ENCODE measurements at places on chromosomes 6 and 20.

DNA sequence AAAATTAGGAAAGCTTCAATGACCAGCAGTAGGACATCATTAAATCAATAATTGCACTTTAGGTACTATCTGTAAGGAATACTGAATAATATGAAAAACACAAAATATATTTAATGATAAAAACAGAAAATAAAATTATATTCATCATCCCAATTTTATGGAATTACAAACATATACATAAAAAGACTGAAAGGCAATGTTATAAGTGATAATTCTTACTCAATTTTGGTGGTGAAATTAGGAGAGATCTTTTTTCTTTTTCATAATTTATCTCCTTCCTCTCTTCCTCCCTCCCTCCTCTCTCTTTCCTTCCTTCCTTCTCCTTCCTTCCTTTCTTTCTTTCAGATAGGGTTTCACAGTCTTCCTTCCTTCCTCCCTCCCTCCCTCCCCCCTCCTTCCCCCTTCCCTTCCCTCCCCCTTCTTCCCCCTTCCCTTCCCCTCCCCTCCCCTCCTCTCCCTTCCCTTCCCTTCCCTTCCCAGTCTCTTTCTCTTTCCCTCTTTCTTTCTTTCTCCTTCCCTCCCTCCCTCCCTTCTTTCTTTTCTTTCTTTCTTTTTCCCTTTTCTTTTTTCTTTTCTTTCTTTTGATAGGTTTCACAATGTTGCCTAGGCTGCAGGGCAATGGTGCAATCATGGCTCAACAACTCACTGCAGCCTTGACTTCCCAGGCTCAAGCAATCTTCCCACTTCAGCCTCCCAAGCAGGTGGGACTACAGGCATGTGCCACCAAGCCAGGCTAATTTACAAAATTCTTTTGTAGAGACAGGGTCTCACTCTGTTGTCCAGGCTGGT lies 36.8 kb downstream of the RSPH3 start:
- no peak for DNase-seq

GRCh38 chr6:154732538-154733182 lies 556 bp upstream of the SCAF8 start:
- DNase-seq, result no peak

DNA sequence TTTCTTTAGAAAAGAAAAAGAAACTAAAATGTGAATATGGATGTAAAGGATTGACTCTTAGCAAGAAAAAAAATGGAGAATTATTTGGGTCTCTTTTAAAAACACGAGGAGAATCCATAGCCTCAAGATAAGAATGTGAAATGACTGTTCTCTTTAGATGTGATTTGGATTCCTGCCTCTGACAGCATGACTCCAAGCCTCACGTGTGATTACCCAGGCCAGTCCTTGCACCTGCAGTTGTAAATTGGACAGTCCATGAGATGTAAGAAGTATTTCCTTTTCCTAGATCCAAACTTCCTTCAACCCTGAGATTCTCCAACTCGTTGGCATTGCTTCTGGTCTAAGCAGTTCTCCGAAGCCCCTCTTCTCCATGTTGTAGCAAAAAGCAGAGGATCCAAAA lies 31.9 kb downstream of the SLC2A12 start:
- no peak for DNase-seq

DNA sequence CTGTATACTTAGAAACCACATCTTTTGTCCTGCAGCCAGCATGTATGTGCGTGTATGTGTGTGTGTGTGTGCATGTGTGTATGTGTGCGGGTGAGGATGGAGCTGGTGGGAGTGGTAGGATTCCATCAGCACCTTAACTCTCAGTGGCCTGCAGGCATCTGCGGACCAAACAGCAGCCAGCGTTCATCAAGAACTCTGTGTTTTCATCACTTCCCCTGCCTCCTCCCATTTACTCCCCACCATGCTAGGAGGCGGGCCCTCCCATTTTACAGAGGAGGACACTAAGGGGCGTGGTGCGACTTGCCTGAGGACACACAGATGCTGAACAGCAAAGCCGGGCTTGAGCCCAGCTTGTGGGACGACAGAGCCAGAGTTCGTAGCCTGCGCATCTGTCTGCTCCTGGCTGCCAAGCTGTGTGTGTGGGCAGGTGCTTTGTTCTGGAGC lies 8.9 kb downstream of the VSTM2L start:
- DNase-seq, result no peak

DNA sequence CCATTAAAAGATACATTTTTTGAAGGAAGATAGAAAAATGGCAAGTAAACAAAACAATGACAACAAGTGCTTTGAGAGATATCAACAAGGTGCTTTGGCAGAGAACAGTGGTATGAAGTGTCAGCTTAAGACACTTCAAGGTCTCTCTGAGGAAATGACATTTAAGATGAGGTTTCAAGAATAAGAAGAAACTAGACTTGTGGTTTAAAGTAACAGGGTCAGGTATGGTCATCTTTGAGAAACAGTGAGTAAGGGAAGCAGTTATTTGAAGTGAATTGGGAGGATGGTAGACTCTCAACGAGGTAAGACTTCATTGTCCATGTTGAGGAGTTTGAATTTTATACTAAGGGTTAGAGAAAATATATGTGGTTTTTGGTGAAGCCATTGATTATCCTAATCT lies 77.8 kb downstream of the SYCP2L start:
- DNase-seq, result no peak

DNA sequence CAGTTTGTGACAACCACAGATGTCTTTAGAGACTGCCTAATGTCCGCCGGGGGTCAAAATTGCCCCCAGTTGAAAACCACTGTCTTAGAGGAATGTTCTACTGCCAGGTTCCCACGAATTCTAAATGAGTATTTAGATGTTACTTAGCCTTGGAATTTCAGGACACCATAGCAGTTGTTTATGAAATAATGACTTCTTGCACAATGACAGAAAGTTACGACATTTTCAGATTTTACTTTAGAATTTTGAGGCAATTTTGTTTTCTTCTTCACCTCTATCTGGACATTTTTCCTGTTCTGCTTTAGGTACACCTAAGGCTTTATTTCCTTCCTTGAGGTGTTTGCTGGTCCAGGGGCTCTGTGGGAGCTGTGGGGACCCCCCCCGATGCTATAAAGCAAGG lies 83.4 kb downstream of the CCDC170 start:
- DNase-seq, result no peak

DNA sequence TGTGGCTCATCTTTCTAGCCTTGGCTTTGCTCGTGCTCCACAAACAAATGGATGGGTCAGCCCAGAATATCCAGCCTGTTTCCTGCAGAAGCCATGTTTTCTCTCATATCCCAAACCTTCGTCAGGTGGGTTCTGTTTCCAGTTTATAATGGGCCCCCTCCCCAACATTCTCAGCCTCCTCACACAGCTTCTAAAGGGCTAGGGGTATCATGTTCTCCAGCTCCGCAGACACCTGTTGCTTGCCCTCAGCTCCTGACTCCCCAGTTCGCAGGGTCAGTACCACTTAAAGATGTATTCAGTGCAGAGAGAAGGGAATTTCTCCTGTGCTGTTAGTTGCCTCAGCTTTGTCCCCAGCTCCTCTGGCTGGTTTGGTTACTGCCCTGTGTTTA lies 447.3 kb upstream of the JARID2 start:
- no peak for DNase-seq

- no peak for DNase-seq
Observed at GRCh38 chr20:44035924-44036323, 121.3 kb downstream of the TOX2 start.

DNA sequence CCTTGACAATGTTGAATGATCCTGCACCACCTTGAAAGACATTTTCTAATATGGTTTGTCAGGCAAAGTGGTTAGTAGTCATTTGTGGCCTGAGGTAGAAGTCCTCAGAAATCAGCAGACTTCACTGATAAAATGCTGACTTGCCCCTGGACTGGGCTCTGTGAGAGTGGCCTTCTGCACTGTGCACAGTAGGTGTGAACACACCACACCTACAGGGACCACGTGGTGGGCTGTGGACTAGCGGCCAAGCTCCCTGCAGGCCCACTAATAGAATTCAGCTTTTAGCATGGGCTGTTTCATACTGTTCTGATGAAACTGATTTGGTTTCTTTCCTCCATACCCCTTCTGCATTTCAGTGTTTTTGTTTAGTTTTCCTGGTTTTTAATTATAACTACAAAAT lies 7.3 kb downstream of the BPHL start:
- no peak for DNase-seq

DNA sequence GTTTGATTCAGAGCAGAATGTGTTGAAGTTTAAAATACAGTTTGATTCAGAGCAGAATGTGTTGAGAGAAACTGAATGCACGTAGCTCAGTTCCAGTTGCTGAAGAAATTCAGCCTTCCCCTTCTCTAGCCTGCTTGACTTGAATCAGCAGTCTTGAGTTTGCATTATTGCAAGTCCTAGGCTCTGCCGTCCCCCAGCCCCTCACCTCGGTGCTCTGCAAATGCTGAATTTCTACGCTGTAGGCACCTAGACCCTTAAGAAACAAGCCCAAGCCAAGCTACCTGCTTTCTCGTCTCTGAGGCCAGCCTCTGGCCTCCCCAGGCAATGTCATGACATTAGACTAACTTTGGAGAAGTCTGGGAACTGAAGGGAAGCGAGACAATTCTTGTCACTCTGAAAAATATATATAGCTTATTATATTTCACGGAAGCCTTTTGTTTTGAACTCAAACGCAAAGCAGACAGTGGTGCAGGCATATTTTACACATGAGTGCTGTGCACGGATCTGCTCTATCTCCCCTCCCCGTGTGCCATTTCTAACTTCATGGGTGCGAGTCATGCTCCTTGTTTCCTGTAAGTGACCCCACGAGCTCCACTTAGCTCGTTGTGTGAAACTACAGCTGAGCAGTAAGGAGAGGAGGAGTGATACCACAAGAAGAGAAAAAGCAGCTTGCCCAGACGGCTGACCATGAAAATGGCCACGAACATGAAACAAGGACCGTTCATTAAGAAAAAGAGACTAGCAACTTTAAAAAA lies 71.4 kb upstream of the DUSP22 start:
- no peak for DNase-seq

DNA sequence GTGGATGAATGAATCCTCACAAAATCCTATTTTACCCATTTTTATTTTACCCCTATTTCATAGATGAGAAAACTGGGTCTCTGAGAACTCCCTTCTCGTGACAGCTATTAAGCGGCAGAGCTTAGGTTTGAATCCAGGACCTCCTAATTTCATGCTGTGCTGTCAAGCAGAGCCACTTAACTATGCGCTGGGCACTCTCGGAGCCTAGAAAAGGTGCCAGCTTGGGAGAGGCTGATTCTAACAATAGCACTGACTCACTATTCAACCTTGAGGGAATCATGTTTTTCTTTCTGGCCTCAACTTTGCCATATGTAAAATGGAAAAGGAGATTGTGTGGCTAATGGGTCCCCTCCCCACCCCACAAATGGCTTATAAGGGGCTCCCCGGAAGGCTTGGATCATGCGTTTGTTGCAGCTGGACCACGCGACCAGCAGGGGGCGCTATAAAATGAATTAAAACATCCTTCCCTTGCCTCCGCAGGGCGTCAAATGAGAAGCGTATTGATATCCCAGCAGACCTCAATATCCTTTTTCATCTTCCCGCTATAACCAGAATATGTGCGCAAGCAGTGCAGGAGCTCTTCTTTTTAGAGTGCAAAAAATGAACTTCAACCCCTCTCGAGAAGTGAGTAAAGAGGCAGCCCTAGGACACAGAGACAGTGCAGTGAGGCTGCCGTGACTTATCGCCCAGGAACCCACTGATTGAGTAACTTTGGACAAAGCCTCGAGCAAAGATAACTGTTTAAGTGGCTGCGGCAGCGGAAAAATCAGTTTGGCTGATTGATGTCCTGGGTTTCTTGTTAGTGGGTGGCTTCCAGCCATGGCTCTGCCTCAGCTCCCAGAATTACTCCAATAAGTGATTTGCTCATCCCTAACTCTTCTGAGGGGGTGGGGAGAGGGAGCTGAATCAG lies 12.8 kb upstream of the PDYN start:
- no peak for DNase-seq

DNA sequence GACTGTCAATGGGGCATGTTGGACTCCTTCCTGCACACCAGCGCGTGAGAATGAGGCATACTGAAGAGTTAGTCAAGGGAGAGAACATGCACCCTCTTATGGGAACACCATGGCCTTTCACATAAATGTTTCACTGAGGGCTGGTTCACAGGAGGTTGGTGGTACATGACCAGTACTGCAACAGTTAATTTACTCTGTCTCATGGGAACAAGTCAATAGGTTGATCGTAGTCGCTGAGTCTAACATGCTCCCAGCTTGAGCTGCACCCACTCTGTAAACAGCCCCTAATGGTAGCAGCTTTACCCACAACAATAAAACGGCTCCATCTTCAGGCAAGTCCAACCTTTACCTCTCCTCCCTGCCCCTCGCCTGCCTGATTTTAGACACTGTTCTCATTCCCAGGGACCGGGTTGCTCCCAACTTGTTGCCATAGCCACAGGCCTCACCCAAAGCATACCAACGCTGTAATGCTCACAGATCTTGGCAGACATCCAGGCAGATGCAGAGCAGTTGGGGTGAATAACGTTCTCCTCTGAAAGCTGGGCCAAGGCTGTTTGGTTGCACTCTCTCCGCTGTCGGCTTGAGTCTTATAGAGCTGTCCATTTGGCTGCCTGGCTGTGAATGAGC lies 111.3 kb downstream of the LY86 start:
- no peak for DNase-seq

DNA sequence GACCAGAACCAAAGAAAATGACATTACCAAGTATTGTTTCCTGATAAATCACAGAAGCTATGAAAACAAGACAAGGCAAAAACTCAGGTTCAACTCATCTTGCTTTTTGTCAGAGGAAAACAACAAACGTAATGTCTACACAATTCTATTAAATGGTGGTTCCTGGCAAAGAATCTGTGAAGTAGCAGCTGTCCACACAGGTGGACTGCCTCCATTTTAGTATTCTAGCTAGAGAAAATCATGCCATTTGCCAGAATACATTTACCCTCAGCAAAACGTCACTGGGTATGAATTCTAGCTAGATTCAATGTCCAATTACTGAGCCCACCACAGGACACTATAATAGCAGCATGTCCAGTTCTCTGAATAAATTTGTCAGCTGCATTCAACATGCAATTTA lies 125.4 kb downstream of the ADGRB3 start:
- no peak for DNase-seq

GRCh38 chr6:6260196-6260722 lies 60.2 kb downstream of the F13A1 start:
- no peak for DNase-seq

GRCh38 chr6:102389994-102390393 lies 996.5 kb downstream of the GRIK2 start:
- DNase-seq, result no peak

- no peak for DNase-seq
Observed at GRCh38 chr6:106387875-106388274, 27.4 kb downstream of the CRYBG1 start.

- no peak for DNase-seq
Observed at GRCh38 chr20:49320460-49320859, 42.6 kb upstream of the ZNFX1 start.
